Stimulated activated CD4-positive, alpha-beta T cell treated with anti-CD3 and anti-CD28 coated beads, Interleukin-15, amount 100 ng/mL, for 48 hours (primary cell): ENCODE measurements at places on chromosomes 6 and 20.

GRCh38 chr6:29733057-29733456 lies 9.8 kb downstream of the HLA-F start:
- DNase-seq = no peak

- DNase-seq = no peak
Measured at GRCh38 chr20:37378785-37379598, 33.1 kb downstream of the SRC start.

DNA sequence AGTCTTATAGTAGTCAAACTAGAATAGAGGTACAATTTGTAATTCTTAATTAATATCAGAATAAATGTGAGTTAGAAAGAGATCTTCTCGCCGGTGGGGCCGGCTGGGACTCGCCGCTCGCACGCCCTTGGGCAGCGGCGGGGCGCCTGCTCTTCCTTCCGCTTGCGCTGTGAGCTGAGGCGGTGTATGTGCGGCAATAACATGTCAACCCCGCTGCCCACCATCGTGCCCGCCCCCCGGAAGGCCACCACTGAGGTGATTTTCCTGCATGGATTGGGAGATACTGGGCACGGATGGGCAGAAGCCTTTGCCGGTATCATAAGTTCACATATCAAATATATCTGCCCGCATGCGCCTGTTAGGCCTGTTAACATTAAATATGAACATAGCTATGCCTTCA lies 123.7 kb upstream of the OGFRL1 start:
- DNase-seq = no peak

- DNase-seq = no peak
Measured at GRCh38 chr6:133170602-133171001, 70.6 kb upstream of the EYA4 start.

- DNase-seq = no peak
Measured at GRCh38 chr6:55136916-55137315, 37.4 kb upstream of the HCRTR2 start.
